ENCODE measurements at places on chromosomes 7 and 10.

GRCh38 chr10:69435966-69436520, 15.2 kb upstream of the TSPAN15 start:
- no peak for DNase-seq

GRCh38 chr10:105545101-105545500, 904.0 kb downstream of the SORCS3 start:
- no peak for DNase-seq

DNA sequence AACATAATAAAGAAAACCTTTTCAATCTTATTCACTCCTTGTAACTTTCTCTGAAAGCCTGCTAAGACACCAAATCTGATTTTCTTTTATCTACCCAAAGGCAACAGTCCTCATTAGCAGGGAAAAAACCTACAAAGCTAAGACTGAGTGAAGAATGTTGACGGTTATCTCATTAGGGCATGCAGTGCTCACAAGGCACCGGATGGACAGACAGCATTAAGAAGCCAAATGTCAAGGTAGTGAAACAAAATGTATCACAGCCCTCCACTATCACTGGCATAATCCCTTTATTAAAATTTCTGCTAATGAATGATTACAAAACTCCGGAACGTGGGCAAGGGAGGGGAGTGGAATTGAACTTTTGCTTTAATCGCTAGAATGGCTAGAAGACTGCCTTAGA, 442.8 kb downstream of the NEBL start:
- peak; percentile 29 for DNase-seq

DNA sequence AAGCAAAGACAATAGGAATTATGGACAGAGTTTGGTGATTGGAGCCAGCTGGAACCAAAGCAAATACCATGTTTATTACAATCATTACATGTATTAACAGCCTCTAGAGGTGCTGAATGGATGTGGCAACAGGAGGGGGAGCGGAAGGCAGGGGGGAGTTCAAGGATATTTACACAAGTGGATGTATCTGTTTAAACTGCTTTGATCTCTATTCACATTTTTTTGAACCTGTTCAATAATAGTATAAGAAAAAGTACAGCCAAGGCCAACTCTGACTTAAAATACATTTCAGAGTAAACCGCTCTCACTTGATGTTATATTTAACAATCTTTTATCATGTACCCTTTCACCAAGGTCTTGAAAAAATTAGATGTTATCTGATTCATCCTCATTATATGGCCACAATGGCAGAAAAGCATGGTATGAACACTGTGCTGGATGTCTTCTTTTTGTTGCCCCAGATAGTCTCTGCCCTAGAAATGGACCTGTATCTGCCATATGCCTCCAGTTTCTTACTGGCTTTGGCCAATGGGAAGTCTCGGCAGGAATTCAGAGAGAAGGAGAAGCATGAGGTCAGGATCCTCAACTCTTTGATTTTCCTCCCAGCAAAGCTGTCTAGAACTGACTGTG, 88.2 kb upstream of the FAM133B start:
- no peak for DNase-seq

DNA sequence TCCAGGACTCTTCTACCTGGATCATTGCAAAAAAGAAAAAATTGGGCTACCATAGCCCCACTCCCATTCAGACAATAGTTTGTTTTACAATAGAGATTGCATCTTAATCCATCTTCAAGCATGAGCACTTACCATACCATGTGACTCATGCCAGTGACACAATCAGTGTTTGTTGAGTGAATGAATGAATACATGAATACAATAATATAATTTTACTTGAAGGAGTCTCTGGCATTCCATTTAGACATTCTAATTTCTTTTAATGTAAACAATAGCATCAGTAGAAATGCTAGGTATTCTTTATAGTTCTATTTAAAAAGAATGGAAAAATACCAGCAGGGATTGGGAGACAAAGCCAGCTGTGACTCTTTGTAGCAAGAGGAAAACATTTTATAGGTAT, 141.6 kb upstream of the AKR1E2 start:
- no peak for DNase-seq

DNA sequence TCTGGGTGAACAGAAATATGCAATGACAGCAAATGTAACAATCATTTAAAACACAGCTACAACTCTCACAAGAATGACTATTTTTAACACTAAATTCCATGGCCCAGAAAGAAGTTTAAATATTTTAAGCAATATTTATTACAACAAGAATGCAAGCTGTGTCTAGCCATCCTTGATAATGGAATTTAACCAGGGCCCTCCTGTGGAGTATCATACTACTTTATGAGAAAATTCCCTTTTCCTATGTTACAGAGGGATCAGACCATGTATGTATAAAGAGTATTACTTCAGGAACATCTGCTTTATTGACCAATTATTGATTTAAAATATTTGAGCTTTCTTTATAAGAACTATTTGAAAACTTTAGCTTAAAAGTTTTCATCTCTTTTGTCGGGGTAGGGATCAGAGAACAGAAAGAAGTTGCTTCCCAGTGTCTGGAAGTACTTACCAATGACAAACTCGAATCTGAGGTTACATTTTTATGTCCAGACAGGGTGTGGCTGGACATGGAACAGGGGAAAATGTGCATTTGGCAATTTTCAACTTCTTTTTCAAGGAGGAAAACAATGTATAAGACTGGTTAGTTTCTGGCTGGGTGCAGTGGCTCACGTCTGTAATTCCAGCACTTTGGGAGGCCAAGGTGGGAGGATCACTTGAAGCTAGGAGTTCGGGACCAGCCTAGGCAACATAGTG, 48.3 kb upstream of the NRBF2 start:
- DNase-seq: no peak

DNA sequence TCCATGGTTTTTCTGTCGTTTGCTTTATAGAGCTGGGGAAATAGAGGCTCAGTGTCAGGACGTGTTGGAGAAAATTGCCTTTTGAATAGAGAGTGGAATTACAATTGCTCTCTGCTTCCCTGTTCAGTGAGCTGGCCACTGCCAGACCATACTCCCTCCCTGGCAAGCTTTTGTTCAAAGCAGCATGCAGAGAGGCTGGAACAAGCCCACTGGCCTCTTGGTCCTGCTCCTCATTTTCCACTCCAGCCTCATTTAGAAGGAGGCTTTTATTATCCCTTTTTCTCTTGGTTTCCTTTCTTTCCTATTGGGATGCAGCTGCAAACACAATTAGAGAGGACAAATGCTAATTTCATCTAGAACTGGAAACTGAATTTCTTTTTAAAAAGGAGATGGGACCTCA, 302.2 kb upstream of the PODXL start:
- DNase-seq: peak; percentile 42

- DNase-seq: no peak
Observed at GRCh38 chr10:2925631-2926030, 141.7 kb upstream of the PFKP start.

- no peak for DNase-seq
Observed at GRCh38 chr10:125727436-125727835, 7.9 kb downstream of the EDRF1 start.

- no peak for DNase-seq
Observed at GRCh38 chr10:119203006-119203405, 4.4 kb upstream of the GRK5 start.

Measured in neural progenitor cell (in vitro differentiated cells).